Activated T-helper 1 cell treated with Interleukin-2 at 50 U/mL for 16 hours (primary cell): ENCODE measurements at places on chromosomes 2 and 18.

DNA sequence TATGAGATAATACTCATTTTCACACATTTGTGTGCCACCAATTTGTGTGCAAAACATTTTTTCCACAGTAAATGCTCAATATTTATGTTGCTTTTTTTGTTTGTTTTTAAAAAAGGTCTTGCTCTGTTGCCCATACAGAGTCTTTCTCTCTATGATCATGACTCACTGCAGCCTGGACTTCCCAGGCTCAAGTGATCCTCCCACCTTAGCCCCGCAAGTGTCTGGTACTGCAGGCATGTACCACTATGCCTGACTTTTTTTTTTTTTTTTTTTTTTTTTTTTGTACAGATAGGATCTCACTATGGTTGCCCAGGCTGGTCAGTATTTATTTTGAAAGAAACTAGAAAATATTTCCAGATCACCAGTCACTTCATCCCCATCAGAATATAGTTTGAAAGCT, 297.8 kb upstream of the GYPC start:
- DNase-seq, result no peak

GRCh38 chr2:214401580-214401979, 9.3 kb upstream of the VWC2L start:
- no peak for DNase-seq

GRCh38 chr2:188869550-188869949, 104.6 kb upstream of the COL3A1 start:
- DNase-seq, result no peak

DNA sequence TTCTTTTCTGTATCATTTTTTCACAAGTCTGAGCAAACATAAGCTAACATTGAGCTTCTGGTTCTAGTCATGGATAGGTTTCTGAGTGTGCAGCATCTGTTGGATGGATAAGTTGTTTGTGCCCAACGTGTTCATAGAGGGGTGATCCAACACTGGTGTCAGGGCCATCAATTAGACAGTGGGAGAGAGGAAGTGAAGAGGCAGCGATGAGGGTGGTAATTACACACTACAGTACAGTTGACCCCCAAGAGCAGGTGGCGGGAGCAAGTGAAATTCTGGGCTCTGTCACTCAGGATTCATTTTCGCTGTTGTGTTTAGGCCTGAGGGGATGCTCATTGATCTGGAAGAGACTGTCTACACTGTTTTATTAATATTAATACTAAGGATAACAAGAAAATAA, 180.0 kb upstream of the CXCR4 start:
- DNase-seq, result no peak

- no peak for DNase-seq
Measured at GRCh38 chr2:106972782-106973181, 86.8 kb upstream of the ST6GAL2 start.

DNA sequence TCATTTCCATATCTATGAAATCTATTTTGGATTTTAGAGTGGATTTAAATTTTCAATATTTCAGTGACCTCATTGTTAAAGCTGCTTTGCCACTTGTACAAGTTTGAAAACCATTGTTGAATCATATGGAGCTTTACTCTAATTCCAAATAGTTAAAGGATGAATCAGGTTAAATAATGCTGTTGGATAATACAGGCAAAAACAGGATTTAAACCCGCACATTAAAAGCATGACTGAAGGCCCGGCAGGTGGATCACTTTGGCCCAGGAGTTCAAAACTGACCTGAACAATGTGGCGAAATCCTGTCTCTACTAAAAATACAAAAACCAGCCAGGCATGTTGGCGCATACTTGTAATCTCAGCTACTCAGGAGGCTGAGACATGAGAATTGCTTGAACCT, 68.3 kb downstream of the RIF1 start:
- DNase-seq, result no peak
